ENCODE measurements at places on chromosomes 11 and 22. TPM values are rescaled to one million over a fixed set of nuclear protein-coding genes. Genes with fewer than 3 reads are reported as not detected.

The IL18 gene
- 97.1 TPM for total RNA-seq

The SELENOH gene
- total RNA-seq: 154 TPM

The LRRN4CL gene
- total RNA-seq: 0.24 TPM

The APOL4 gene
- total RNA-seq: not detected

The MUC15 gene
- total RNA-seq: not detected

The PLXNB2 gene
- total RNA-seq: 109 TPM

The MUC5B gene
- 1.5 TPM for total RNA-seq

The PHF21A gene
- total RNA-seq: 11.5 TPM

Measured in A549 treated with Mapracorat at 1 μM for 4 hours (cell line).